Left forelimb (tissue), 1 donor: ENCODE measurements at places on chromosomes 3 and 15.

GRCh38 chr3:54427941-54428871, 305.9 kb downstream of the CACNA2D3 start:
- DNase-seq, result no peak

GRCh38 chr15:60652245-60652644, 173.3 kb upstream of the ICE2 start:
- DNase-seq, result no peak

DNA sequence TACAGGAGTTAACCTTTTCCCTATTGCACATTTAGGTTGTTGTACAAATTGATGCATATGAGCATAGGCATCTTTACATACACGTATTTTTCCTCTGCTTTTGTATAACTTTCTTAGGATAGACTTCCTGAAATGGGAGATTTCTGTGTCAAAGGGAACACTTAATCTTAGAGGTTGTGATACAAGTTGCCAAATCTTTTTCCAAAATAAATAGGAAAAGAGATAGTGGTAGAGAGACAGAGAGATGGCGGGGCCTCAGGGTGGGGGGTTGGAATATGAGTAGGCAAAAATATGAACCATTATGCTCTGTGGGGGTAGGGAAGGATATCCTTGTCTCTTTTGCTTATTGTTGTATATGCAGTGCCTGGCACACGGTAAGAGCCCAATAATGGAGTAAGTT, 70.7 kb upstream of the UBE2E1 start:
- DNase-seq, result no peak

- DNase-seq, result no peak
These were observed 33.1 kb downstream of the HCLS1 start for GRCh38 chr3:121627622-121628021.

GRCh38 chr3:55322638-55323037, 164.5 kb downstream of the WNT5A start:
- no peak for DNase-seq

GRCh38 chr15:56989411-56989924, 71.0 kb downstream of the TCF12 start:
- no peak for DNase-seq

- DNase-seq, result no peak
These were observed 34.2 kb upstream of the SYN2 start for GRCh38 chr3:11969986-11970385.

- DNase-seq, result no peak
These were observed 127.9 kb upstream of the STT3B start for GRCh38 chr3:31404871-31405270.

- no peak for DNase-seq
These were observed 34.5 kb downstream of the KLF13 start for GRCh38 chr15:31360843-31361763.

- DNase-seq, result no peak
These were observed at the start of gene EFHB for GRCh38 chr3:19934098-19934566. Gene EFHB, minus strand, starts transcription at chr3:19934217. Its CDS starts 199 bp downstream, at chr3:19934018.

GRCh38 chr3:130380398-130380797, 34.9 kb downstream of the COL6A5 start:
- no peak for DNase-seq

DNA sequence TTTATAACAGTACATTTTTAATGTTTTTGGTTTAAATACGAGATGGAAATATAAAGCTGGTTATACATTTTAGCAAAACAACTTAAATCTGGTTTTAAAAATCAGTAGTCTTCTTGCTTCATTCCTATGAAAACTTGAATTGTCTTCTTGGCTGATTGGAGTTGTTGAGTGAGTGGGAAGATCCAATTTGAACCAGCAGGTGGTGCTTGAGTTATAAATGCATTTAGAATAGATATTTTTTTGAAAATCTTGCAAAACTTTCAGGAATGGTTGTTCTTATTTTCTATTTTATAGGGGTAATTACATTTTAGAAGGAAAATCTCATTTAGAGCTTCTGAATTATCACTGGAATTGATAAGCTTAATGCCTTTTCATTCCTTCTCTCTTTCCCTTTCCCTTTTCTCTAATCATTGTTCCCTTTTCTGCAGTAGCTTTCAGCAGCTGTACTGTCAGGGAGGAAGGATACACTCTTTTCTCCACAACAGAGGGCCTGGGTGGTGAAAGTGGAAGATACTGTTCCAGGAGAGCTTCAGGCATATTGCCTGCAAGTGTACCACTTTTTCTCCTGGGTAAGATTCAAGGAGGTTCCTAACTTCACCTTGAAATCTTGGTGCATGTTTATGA, 335.6 kb downstream of the NLGN1 start:
- no peak for DNase-seq

DNA sequence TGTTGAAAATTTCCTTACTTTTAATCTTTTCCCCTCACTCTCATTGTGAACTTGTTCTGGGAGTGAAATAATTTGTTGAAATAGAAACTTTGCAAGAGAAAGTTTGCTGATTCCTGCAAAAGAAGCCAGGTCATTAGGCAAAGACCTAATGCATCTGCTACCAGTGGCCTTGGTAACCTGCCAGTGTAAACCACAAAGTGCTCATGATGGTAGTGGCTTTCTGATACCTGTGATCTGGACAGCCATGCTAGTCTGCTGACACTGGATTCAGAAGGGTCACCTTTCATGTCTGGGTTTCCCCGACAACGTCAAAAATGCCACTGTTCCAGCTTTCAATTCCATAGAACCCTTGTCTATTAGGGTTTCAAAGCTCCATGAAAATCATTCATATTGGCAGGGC, 123.7 kb upstream of the MCTP2 start:
- DNase-seq, result no peak

DNA sequence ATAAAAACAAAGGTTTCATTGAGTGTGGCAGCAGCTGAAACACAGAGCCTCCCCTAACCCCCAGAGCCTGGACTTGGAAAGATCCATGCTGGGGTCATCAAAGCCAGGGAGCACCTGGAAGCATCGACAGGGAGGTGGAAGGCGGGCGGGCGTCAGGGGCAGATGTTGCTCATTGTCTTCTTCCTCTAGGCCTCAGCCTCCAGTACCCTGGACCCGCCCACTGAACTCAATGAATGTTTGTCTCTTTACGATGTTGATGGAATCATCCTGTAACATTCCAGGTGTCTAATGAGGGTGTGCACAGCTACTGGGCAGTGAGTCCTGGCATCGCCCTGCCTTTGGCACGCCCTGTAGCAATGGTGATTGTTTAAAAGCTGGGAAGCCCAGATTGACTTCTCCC, 9.8 kb downstream of the GP5 start:
- DNase-seq, result no peak

DNA sequence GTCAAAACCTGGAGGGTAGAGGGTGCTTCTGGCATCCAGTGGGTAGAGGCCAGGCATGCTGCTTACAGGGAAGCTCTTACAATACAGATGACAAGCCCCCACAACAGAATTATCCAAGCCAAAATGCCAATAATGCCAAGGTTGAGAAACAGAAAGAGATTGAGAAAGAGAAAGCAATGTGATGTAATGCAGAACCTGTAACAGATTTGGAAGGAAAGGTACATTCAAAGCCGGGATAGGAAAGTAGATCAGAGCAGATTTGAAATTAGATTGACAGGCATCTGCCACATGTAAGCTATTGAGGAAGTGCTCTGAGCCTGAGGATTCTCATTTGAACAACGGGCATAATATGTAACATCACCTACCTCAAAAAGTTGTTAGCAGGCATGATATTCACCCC, 157.9 kb downstream of the FHIT start:
- DNase-seq, result no peak

GRCh38 chr15:45743426-45744235, 108.8 kb downstream of the SQOR start:
- no peak for DNase-seq

DNA sequence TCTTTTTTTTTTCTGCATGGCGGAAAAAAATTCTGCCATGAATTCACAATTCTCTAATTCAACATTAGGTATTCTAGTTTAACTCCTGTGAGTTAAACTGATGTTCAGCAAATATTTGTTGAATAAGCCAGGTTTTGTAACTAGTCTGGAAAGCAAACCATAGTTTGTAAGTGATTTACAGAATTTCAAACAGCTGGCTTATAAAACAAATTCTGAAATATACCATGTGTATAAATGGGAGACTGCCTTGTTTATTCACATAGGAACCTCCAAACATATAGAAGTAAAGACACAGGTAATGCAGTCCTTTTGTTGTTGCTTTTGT, 101.1 kb downstream of the IL1RAP start:
- no peak for DNase-seq

- peak; percentile 34 for DNase-seq
These were observed 92.7 kb downstream of the SEC22A start for GRCh38 chr3:123294296-123294938.

DNA sequence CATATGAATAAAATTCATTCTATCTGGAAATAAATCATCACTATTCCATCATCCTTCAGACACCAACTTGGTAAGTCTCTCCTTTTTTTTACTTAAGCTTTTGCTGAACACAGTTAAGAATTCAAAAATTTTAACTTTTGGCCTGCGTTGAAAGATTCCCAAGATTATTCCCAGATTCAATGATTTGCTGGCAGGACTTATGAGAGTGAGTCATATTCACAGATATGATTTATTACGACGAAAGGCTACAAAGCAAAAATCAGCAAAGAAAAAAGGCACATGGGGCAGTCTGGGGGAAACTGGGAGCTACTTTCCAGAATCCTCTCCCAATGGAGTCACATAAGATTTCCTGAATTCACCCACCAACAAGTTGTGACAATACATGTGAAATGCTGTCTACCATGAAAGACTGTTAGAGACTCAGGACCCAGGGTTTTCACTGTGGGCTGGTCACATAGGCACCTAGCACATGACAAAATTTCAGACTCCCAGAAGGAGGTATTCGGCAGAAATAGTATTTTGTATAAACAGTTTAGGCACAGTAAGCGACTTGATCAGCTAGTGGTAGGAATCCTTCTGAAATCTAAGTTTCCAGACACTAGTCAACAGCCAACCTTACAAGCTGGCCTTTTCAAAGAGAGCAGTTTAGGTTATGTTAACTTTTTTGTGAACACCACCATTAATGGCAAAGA, 82.1 kb downstream of the DLG1 start:
- no peak for DNase-seq

GRCh38 chr15:38857814-38858213, 293.2 kb upstream of the RASGRP1 start:
- DNase-seq, result no peak

DNA sequence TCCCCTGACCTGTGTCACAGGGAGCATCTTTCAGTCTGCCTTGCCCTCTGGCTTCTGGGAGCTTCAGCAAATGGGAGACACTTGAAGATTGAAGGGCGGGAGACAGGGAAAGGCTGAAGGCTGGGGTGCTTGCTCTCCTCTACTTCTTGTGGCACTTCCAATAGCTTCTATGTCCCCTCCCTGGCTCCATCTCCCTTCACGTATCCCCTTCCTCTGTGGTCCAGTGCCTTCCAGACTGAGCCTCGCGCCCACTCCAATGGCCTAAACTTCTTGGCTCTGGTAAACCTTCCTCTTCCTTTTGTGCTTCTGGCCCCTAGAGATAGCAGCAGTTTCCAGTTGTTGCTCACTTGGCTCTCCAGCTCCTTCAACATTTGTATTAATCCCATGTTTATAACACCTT, 69.8 kb upstream of the TOPAZ1 start:
- no peak for DNase-seq

DNA sequence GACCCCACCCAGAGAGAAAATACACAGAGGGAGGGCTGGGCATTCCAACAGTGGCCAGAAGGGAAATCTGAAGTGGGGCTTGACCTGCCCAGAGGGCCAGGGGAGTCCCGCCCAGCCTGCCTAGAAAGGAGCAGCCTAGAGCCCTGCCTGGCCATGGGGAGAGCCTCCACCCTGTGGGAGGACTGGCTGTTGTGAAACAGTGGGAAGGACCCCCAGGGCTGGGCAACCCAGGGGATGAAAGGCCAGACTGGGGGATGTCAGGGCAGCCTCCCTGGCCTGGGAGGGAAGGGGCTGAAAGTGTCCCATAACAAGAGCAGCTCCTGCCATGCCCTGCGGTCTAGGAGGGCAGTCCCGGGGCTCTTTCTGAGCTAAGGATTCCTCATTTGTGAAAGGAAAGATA, 69.0 kb downstream of the SLC12A8 start:
- no peak for DNase-seq
